ENCODE measurements at places on chromosomes 11 and 22.
A peak's percentile ranks its signal among the peaks of the same experiment; 100 is the strongest.

DNA sequence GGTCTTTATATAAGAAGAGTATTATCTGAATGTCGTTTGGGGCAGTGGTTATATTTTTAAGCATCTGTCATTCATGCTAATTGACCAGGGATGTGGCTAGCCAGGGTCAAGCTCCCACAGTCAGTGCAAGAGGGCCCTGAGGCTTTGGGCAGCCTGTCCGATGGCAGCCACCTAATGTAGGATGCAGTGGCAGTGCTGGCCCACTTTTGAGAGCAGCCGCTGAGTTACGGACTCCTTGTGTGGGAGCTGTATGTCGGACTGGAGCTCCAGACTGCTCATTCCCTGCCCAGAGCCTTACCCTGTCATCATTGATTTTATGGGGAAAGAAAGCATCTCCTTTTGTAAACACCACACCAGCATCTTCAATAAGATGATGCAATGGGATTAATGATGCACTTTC, 99.5 kb downstream of the SYT9 start:
- DNase-seq = no peak

GRCh38 chr11:127259102-127259501, 258.5 kb upstream of the KIRREL3 start:
- no peak for DNase-seq

DNA sequence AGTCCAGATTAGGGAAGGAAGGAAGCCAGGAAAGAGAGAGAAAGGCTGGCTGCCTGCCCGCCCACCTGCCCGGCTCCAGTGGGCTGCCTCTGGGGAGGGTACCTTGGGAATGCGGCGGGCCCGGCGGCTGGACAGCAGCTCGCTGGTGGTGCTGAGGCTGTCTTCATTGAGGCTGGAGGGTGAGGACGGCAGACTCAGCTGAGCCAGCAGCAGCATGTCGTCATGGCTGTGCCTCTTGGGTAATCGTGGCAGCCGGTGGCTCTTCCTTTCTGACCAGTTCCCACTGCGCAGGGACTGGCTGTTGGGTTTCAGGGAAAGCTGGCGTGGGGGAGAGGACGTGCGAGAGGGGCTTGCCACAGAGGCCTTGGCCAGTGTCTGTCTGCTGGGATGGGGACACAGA, 32.9 kb downstream of the RPL27A start:
- no peak for DNase-seq

DNA sequence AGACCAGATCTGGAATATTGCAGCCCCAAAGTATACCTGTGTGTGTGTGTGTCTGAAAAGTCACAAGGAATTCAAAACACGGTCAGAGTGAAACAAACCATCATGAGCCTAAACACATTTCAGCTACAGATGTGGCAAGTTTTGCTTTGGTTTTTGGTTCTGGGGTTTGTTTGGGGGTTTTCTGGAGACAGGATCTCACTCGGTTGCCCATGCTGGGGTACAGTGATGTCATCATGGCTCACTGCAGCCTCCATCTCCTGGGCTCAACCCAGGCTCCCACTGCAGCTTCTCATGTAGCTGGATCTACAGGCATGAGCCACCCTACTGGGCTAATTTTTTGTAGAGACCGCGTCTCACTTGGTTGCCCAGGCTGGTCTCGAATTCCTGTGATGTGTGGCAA, 41.4 kb upstream of the PHF21A start:
- no peak for DNase-seq

DNA sequence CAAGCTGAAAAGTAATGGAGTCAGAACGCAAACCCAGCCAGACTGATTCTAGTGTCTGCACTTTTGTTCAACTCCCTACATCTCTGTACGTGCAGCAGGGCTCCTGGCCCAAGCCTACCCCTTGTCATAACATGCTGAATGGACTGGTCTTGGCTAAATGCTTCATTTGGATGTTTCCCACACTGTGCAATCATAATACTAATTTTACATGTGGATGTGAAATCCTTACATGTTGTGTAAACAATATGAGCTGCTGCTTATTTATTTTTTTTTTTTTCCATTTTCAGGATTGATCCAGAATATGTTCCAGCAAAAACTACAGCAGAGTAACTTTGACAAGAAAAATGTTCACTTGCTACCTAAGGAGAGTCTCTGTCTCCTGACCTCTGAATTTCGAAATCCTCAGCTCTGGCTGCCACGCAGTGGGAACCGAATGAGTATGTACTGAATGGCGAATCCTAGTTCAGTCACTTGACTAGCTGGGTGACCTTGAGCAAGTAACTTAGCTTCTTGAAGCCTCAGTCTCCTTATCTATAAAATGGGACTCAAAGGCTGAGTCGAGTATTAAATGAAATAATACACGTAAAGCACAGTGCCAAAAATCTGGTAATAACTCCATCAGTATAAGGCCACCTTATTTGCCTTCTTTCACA, 133.4 kb downstream of the EHF start:
- DNase-seq = no peak

- no peak for DNase-seq
These were observed 560 bp downstream of the TBX1 start for GRCh38 chr22:19760951-19761724.

- no peak for DNase-seq
These were observed 2.9 kb downstream of the IFITM5 start for GRCh38 chr11:296171-297050.

GRCh38 chr11:75205564-75206020, 35.0 kb upstream of the TPBGL start:
- DNase-seq = no peak

GRCh38 chr22:31945443-31945855, 1.1 kb downstream of the YWHAH start:
- DNase-seq = no peak

- no peak for DNase-seq
These were observed 8.2 kb downstream of the ZNF70 start for GRCh38 chr22:23742505-23743264.

DNA sequence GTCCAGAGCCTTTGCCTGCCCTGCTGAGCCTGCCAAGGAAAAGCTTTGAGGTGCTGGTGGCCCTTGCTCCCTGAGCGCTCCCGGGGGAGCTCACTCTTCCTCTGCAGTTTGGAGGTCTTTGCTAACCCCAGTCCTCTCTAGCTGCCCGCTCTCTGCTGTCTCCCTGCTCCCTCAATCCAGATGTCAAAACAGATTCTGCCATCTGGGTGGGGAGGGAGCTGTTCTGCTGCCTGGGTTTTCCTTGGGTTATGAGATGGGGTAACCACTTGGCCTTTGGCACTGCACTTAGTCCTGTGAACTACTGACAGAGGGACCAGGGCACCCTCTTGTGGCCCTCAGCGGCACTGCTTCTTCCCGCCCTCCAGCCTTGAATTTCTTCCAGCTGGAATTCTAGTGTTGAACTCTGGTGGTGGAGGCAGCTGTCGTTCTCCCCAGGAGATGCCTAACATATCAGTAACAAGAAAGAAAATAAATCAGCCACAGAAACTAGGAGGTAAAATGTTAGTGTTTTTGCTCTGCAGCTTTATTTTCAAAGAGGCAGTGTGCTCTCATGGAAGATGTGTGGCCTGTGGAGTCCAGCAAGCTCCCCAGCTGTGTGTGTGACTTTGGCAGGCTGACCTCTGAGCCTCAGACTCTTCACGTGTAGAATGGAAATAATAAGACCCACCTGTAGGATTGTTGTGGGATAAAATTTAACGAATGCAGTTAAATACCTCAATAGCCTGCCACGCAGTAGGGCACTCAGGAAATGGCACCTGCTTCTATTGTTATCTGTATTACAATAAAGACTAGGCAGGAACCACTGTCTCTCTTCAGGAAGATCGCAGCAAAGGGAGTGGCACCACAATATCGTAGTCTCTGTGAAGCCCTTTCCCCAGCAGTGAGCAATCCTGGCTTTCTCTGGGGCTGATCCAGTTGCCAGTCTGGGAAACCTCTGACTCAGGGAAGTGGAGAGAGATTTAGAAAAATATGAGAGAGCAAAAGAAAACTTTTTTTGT, 23.4 kb downstream of the ARFGAP2 start:
- DNase-seq = peak; percentile 62

GRCh38 chr11:61482513-61482912, 26.0 kb upstream of the LRRC10B start:
- no peak for DNase-seq

Measured in T1000 (cell line).